NCI-H1092 (cell line): ENCODE measurements at places on chromosomes 2 and 18.
A peak's percentile ranks its signal among the peaks of the same experiment; 100 is the strongest.

DNA sequence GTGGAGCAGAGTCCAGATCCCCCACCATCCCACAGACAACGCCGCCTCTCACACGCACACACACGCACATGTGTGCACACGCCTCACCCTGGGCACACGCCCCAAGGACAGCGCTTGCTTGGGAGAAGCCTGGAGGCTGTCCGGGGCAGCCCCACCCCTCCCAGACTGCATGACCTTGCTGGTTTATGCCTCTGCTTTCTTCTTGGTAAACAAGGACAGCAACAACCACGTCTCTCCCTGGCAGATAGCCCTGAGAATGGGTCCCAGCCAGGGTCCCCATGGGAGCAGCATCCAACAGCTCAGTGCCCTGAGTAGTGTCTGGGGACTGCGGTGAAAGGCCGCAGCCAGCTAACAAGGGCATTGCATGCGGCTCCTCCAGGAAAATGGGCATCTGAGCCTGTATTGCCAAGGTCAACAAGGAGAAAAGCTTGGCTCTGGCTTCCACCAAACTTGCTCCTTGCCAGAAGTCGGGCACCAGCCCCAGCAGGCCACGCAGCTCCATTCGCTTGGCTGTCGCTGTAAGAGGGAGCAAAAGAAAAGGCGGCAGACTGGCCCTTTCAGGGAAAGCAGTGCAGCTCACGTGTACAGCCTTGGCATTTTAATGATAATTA lies 234.6 kb downstream of the EIPR1 start:
- peak; percentile 33 for DNase-seq

DNA sequence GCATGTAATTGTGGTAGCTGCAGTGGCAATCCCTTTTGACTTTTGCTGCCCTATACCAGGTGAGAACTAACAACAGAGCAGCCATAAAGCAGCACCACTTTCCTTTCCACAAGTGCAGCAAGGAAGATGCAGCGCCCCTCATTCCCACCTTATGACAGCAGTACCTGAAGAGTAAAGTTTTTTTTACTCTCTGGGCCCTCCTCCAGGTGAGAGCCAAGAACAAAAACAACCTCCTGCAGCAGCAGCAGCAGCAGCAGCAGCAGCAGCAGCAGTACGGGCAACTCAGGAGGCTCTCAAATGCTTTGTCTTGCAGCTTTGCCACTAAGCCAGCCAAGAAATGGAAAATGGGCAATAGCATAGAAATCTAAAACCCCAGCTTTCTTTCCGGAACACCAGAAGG lies 397.5 kb downstream of the FIGN start:
- no peak for DNase-seq

GRCh38 chr2:217223222-217223930 lies 363.5 kb upstream of the TNP1 start:
- no peak for DNase-seq

DNA sequence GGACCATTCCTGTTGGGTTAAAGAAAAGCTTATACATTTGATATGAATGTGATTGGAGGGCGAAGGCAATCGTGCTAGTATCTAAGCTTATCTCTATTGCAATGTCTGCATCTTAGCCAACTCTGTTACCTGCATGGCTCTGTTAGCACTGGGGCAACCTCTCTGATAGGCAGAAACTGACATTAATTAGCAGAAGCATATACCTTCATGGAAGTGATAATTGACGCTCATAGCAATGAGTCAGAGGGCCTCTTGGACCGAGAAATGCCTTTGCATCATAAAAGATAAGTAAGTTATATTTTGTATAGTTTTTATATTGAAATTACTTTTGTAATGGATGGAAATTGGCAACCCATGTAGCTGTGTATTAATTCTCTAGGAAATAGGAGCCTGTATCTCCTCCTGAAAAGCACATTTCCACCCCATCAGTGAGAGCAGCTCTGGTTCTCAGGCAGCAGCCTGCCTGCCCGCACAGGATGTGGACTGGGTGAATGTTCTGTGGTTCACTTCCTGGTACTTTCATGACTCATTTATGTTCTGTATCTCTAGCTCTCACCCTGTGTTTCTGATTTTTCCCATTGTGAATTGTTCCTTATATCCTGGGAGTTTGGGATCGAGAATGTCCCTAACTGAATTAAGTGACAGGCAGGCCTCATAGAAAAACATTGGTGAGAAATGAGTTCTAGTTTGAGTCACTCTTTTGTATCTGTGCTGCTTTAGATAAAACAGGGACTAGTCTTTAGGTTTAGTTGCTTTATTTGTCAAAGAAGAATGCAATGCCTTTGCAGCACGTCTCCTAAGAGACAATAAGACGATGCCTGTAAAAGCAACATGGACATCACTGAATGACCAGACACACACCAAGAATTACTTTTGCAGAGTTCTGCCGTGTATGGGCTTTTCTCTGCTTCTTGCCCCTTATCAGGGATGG lies 344.9 kb downstream of the DCDC2C start:
- DNase-seq, result no peak

- DNase-seq, result peak; percentile 9
Observed at GRCh38 chr2:41879235-41879916, 168.4 kb upstream of the PKDCC start.

- no peak for DNase-seq
Observed at GRCh38 chr18:21928925-21929324, 188.3 kb downstream of the MIB1 start.

DNA sequence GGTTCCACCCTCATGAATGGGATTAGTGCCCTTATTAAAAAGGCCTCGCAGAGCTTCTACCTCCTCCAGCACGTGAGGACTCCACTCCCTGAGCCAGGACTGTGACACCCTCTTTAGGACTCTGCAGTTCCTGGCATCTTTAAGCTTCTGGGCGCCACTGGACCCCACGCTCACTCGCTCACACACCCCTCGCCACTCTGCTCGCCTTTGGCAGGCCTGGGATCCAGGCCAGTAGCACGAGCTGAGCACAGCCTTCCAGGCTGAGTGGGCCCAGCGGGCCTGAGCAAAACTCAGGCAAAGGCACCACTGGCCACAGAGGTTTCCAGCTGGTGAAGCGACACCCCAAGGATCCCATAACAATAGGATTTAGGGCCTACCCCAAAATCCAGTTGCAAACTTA lies 107.9 kb upstream of the GPC1 start:
- no peak for DNase-seq

- DNase-seq, result no peak
Observed at GRCh38 chr2:107785756-107786155, 40.9 kb upstream of the RGPD4 start.

DNA sequence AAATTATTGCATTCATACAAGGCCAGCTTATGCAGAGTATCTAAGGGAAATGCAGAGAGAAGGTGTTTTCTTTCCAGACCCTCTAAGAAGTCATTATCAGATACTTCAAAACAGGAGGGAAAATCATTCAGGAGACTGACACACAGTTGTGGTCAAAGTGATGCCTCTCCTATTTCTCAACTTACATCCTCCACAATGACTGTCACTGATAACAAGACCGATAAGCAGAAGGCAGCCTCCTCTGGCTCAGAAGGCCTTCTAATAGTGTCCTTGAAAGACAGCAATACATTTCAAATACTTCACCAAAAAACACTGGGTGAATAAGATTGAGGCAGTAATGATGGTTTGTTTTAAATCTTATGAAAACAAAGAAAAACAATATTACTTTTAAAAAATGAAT lies 199.7 kb downstream of the PIEZO2 start:
- DNase-seq, result no peak

DNA sequence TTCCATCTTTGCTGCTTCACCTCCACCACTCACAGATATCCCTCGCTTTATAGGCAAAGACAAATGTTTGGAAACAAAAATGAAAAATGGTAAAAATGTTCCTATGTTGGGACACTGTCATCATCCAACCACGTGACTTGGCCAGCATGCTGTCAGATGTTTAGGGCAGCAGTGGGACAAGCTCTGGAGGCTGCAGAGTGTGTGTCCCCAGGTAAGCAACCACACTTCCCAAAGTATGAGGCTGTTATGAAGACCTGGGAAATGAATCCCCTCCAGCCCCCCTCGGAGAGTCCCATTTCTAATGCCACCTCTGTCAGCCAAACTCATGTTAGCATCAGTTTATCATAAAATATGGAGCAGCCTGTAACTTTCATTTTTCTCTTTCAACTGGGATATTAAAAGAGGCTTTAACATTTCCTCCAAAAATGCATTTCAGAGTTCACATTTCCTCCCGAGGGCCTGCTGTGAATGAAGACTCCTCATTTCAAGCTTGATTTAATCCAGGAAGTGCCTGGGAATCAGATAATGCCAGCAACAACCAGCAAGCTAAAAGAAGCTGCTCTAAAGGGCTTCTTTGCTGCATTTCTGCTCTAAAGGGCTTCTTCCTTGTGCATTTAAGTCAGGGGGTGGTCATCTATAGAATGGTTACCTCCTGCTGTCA lies 66.2 kb downstream of the APOB start:
- DNase-seq, result no peak

DNA sequence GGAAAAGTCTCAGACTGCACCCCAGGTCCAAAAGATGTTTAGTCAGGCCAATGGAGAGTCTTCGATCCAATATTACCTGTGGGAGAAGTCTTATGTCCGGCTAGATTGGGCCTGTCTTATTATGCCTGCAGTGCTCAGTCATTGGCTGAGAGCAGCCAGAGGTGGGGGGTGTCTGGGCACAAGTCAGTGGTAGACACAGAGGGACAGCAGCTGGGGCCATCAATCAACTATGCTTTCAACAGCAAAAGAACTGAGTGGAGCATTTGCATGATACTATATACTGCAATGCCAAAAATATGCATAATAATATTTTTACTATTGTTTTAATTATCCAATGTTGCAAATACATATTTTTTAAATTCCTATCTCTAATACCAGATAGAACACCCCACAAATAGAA lies 298.6 kb upstream of the CDH20 start:
- no peak for DNase-seq

DNA sequence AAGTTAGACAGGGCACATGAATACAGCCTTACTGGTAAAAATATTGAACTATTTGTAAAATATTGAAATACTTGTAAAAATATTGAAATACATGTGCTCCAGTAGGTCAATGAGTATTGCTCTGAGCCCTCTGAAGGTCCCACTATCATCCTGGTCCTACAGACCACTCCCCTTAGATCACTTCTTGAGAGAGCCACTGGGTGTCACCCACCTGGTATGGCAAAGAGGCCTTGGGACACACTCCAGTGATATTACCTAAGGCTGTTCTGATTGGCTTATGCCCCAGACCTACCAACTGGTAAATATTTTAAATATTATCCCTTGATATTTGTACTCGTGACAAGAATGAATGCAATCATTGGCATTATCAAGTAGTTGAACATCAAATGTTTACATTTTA lies 5.0 kb downstream of the THSD7B start:
- no peak for DNase-seq

GRCh38 chr2:158889135-158889853 lies 79.1 kb upstream of the TANC1 start:
- DNase-seq, result no peak

DNA sequence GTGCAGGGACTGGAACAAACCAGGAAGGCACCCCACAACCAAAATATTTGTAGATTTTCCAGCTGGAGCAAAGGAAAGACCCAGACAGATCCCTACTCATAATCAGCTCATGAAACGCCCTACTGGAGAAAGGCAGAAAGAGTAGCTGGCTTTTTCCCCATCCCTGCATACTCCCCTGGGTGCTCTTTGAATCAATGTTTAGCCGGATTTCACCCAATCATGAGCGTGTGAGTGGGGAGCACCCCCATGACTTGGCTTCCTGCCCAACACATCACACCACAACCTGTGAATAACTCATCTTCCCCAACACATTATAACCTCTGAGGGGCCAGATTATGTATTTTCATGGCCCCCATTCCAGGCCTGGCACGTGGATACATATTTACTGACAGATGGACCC lies 35.1 kb upstream of the SLC14A1 start:
- no peak for DNase-seq

- no peak for DNase-seq
Observed at GRCh38 chr2:28658369-28658768, 93.3 kb upstream of the PPP1CB start.

DNA sequence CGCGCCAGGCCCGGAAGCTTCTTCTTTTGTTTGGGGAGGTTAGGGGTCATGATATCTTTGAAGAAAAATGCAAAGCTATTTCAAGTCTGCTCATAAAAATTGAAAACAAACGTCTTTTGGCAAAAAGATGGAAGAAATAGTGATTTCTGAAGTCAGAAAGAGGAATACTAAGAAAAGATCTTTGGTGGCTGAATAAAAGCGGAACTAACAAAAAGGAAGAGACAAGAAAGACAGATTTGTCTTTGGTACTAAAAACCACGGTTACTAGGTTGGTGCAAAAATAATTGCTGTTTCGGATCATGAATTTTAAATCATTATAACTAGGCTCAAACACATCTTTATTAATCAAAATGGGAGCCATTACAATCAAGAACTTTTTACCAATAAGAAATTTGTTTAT lies 164.6 kb upstream of the TRIB2 start:
- DNase-seq, result no peak

- no peak for DNase-seq
Observed at GRCh38 chr2:172642301-172643020, 86.6 kb downstream of the PDK1 start.

DNA sequence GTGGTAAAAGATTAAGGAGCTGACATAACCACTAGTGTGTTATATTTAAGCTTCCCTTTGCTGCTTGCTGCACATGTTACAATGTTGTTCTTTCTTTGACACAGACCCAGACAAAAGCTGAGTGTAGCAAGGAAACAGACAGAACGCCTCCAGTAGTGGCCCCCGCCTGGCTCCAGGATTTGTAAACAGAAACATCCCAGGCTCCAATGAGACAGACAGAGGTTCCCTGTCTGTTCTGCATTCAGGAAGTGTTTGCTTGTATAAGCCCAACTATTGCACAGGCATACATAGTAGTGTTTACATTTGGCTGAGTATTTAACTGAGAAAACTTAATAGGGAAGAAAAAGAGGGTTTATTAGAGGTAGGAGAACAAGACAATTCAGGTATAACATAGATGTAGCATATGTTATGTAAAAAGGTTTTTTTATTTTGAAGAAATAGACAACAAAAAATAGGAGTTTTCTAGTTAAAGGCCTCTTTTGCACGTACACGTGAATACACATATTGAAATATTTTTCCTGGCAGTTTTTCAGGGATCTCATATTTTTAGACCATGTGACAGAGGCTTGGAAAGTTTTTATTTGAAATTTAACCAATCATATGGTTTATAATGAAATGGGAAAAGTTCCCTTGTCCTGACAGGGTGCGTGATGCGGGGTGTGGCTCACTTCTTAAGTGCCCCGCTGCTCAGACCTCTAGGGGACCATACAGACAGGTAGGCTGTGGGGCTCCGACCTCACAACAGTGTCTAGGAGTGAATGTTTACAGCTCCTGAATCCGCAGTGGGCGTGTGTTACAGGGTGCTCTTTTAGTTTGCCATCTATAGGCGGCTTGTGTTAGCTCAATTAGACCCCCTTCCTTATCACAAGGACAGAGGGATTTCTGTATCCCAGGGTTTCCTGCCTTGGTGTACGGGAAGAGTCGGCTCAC lies 118.4 kb downstream of the BMPR2 start:
- DNase-seq, result no peak

DNA sequence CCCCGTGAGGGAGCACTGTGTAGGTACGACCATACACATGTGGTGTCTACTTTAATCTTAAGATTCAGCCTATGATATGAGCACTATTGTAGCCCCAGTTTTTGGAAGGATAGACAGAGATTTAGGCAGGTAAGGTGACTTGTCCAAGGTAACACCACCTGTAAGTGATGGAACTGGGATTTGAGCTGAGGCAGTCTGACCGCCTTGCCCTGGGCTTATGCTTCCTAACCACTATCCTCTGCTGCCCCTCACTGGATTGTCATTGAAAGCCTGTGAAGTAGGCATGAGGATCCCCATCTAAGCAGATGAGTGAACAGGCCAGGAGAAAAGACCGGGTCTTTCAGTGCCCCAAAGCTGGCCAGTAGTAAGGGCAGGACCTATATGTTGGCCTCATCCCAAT lies 343.8 kb downstream of the CYRIA start:
- DNase-seq, result no peak

GRCh38 chr2:98205889-98206288 lies 118.9 kb downstream of the VWA3B start:
- DNase-seq, result no peak
